ENCODE measurements at places on chromosomes 2 and 18.

DNA sequence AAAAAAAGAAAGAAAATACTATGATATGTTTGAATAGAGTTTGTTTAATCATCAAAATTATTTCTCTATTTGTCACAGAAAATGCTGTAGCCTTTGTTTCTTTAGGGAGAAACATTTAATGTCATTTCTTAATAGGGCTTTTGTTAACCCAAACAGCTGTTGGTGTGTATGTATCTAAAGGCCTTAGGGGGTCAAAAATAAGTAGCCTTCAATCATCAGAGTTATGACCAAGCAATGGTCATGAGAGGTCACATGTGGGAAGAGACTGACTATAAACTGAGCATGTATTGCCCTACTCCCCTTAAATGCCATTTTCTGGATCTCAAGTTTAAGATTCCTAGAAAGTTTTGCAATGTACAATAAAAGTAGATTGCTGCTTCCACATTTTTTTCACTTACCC, 22.7 kb downstream of the HNMT start:
- no peak for ATAC-seq

DNA sequence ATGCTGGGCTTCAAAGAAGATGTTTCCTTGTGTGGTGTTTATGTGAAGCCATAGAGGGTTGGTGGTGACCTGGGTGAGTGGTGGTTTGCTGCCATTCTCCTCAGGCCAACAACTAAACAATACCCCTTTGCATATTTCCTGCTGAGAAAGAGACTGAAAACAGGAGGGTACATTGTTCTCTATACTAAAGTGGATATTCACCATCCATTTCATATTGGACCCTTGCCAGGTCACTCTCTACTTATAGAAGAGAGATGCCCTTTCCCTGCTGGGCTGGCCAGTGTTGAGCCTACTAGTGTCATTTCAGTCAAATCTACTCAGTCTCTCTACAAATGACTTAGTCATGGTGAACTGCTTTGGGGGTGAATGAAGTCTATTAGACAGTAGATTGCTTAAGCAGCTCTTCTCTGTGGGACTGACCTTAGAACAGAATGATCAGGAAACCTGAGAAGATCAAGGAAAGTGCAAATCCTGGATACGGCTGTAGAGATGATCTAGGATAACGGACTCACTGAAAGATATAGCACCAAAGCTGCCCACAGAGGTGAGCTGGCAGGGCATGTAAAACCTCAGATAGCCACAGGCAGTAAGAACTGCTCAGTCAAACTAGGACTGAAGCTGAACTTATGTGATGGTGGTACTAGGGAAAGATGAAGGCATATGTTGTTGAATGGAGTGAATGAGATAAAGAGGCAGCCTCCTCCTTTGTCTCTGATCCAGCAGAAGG, 154.9 kb downstream of the MYO3B start:
- ATAC-seq: peak; percentile 20

DNA sequence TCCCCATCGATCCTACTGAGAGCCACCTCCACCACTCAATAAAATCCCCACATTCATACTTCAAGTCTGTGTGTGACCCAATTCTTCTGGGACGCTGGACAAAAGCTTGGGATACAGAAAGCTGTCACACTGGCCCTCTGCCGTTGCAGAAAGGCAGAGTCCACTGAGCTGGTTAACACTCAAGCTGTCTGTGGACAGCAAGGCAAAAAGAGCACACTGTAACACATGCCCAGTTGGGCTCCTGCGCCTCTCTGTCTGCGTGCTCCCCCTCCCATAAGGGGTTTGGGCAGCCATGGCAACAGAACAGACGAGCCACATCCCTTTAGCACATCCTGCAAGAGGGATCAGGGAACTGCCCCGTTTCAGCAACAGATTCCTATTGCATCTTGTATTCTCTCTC, 106.9 kb upstream of the RGPD4 start:
- ATAC-seq: no peak

DNA sequence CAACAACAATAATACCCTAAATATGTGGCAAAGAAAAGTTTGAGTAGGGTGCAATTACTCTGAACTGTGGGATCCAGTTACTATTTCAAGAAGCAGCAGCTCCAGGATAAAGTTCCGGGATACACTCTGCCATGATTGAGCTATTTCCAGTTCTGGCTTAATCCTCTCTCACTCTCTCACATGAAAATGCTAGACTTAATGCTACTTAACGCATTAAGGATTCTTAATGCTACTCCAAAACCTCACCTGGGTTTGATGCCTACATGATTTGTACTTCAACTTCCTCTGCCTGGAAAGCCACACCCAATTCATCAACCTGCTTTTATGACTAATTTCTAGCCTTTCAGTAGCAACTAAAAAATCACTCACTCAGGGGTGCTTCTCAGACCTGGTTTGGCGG, 151.1 kb upstream of the HNMT start:
- no peak for ATAC-seq

- no peak for ATAC-seq
Observed at GRCh38 chr2:20356042-20356441, 5.4 kb upstream of the PUM2 start.

- no peak for ATAC-seq
Observed at GRCh38 chr2:99140056-99140859, 1.2 kb upstream of the C2orf15 start.

GRCh38 chr2:8502316-8502715, 179.5 kb upstream of the ID2 start:
- ATAC-seq: no peak

DNA sequence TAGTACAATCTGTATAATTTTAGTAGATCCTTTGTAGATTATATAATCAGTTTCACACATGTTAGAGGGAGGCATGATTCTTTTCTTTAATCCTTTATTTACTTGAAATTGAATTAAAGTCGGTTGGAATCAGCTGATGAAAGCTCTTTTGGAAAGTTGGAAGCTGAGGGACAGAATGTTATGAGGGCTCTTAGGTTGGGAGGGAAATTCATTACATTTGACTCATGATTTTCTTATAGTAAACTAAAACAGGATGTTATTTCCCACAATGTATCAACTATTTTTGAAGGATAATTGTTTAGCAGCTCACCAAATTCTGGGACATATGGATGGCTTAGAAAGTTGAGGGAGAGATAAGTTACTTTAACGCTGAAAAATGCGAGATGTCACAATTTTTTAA, 52.7 kb upstream of the TMEFF2 start:
- no peak for ATAC-seq

GRCh38 chr2:238808761-238809160, 39.1 kb upstream of the TWIST2 start:
- ATAC-seq: no peak

Measured in stimulated activated memory B cell treated with anti-CD40 and anti-IgM and Interleukin-4, amounts not matched to agents 10 μg/mL and 1 μg/mL and 100 μg/mL, for 72 hours (primary cell).